Stimulated activated naive CD8-positive, alpha-beta T cell treated with anti-CD3 and anti-CD28 coated beads, Interleukin-15, Interleukin-2, amounts not matched to agents 100 U/mL and 50 U/mL, for 24 hours (primary cell): ENCODE measurements at places on chromosomes 12 and 14.

DNA sequence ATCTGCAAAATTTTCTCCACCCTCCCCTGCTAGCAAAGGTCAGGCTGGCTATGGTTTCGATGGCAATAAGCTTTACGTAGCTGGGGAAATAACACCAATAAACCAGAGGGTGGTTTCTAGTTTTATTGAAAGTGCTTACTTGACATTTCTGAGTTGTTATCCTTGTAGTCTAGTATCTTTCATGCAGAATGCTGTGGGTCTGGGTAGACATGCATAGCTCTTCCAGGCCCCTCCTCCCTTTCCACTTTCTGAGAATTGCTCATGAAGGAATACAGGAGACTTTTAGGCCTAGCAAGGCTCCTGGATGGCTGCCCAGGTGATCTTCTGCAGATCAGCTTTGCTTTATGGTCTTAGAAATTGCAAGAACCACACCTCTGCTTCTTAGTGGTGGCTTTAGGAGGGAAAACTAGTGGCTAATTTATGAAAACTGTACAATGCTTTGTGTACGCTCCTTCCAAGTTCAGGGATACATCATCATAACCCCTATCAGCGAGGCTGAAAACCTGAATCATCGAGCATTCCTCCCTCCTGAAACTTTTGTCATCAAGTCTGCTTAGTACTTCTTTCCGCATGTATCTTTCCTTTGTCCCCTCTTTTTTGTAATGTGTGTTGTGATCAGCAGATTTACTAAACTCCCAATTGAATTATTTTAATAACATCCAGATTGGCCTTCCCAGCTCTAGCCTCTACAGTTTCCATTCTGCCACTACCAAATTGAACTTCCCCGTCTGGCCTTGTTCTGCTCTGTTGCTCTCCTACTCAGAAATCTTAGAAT, 473.0 kb downstream of the RAD51B start:
- no peak for DNase-seq

GRCh38 chr12:108948367-108948766, 68.5 kb downstream of the DAO start:
- DNase-seq = no peak

GRCh38 chr12:26798640-26799039, 34.4 kb downstream of the ITPR2 start:
- DNase-seq = no peak

DNA sequence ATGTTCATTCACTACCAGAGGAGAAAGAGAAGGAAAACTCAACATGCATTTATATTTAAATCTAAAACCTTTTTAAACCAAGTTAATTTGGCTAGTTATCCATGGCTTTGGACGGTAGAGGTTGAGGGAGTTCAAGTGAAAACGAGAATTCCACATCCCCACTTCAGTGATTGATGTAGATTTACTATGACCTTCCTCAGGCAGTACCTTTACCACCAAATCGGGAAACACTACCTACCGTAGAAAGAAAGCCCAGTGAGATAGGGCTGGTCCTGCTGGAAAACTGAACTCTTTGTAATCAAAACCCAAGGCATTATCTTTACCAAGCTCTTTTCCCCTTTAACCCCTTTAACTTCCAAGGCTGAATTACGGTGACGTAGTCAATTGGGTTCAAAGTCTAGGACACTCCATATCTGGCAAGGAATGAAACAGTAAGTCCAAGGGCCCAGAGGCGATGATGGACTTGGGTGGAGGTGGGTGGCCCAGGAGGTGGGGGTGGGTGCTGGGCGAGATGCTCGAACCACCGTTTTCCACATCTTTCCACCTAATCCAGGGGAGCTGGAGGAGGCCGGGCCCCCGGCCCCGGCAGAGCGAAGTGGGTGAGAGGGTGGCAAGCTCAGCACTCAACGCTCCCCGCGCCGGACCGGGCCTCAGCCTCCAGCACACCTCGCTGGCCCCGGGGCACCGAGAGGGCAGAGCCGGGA, 618 bp downstream of the SEC23A start:
- no peak for DNase-seq

DNA sequence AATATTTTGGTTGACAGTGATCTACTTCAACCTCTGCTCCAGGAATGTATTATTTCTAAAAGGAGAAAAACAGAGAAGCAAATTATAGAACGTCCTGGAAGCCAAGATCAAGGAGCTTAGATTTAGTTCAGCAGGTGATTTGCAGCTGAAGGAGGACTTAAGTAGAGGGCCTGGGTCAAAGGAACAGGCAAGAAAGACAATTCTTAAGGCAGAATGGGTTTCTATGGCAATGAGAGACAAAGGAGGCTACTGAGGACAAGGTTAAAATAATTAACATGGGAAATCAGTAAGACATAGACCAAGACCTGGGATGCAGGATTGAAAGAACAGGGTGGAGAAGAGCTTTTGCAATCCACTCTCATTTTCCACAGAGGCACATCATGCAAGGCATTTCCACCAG, 2.4 kb upstream of the SNW1 start:
- DNase-seq = no peak

- DNase-seq = no peak
Observed at GRCh38 chr14:95920769-95921438, 44.3 kb downstream of the TUNAR start.

GRCh38 chr14:96634896-96635295, 132.7 kb downstream of the PAPOLA start:
- DNase-seq = no peak

- no peak for DNase-seq
Observed at GRCh38 chr12:88922816-88923215, 342.5 kb upstream of the KITLG start.

DNA sequence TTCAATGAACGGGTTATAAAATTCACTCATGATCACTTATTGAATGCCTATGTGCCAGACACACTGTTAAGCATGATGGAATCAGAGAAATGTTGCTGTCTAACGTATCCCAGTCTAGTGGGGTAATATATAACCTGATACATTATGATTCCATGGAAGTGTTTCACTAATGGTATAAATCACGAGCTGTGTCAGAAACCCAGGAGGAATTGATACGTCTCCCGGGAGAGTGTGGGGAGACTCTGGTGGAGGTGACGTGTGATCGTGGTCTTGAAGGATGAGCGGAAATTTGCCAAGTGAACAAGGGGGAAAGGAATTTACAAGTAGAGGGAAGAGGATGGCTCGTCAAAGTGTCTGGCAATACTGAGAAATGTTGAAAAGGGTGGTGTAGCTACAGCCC, 26.5 kb downstream of the MANSC1 start:
- DNase-seq = no peak

DNA sequence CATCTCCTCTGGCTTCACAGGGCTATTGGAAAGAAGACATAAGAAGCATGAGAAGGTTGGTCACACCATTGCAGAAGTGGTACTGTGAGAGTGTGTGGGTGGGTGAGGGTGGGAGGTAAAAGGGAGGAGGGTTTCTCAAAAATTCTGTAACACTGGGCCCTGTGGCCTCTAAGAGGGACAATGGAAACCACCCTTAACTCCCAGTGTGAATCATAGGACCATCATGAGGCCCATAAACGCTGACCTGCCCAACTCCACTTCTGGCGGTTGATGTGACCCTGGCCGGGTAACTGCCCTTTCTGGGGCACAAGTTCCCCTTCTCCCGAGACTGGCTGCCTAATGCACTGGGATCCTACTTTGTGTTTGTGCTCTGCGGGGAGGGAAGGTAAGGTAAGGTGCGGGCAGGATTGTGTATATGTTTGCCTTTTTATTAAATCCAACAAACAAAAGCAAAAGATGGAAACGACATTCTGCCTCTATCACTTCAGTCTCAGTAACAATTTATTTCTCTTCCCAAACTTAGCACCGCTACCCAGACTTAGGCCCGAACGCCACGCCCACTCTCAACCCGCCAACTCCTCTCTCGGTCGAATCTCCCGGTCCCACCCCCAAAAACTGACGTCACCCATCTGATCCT, 551 bp downstream of the METTL1 start:
- peak; percentile 93 for DNase-seq

DNA sequence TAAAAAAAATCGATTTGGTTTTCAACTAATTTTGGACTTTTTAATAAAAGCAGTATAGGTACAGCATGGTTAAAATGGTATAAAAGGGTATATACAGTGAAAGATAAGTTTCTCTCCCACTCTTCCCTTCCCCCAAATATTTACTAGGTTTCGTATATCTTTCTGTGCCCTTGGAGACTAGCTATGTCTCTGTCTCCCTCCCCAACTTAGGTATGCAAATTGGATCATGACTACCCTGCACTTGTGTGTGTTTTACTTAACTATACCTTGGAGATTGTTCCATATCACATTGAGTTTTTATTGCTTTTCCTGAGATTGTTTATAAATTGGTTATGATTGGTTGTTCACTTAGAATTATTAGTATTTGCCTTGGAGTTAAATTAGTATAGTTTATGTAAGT, 19.4 kb downstream of the AEBP2 start:
- no peak for DNase-seq

DNA sequence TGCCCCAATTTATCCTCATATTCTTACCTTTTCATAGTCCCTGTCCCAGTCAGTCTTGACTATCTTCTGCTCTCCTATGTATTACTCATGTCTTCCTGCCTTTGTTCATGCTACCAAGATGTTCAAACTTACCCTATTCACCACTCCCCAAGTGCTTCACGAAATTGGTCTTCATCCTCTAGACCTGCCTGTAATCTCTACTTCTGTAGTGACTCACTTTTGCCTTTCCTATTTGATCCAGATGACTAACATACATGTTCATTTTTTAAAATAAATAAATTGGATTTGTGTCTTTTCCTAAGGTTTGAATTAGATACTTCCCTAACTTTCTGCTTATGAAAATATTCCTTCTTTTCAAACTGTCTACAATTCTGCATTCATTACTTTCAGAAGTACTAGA, 107.7 kb upstream of the PPM1H start:
- DNase-seq = no peak

GRCh38 chr12:49863946-49864797, 21.3 kb upstream of the BCDIN3D start:
- no peak for DNase-seq

- no peak for DNase-seq
Observed at GRCh38 chr14:21524575-21525490, 1.3 kb downstream of the SALL2 start.

- DNase-seq = no peak
Observed at GRCh38 chr12:131458048-131458374, 252.9 kb upstream of the SFSWAP start.

- no peak for DNase-seq
Observed at GRCh38 chr12:126218697-126219096, 1153.5 kb downstream of the AACS start.

- no peak for DNase-seq
Observed at GRCh38 chr12:99600388-99600787, 47.2 kb upstream of the GARIN6 start.
